ENCODE measurements at places on chromosomes 7 and 10.

DNA sequence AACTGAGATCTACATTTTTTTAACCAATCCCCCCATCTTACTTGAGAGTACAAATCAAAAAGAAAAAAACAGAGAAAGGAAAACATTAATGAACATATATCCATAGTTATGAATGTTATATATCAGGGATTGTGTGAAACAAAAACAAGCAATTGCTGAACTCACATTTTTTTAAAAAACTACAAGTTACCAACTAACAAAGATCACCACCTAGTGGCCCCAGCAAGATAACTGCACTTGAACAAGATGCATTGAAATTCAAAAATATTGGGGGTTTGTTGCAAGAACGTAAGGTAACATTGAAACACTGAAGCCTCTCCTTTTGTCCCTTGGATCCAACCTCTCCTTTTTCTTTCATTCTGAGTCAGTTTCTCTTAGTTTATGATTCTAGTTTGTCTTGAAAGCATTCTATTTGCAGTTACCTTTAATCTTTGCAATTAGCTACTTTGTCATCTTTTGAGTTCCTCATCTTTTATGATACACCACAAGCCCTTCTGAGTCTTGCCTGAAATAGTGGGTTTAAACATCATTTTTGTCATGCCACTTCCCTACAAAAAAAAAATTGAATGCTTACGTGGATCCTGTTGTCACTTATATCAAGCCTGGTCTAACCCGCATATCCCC is 87.3 kb upstream of the TES start:
- DNase-seq, result no peak

- no peak for DNase-seq
These were observed 83.1 kb upstream of the MINDY3 start for GRCh38 chr10:15943426-15943825.

- DNase-seq, result no peak
These were observed 759.9 kb downstream of the IPMK start for GRCh38 chr10:57507788-57508187.

DNA sequence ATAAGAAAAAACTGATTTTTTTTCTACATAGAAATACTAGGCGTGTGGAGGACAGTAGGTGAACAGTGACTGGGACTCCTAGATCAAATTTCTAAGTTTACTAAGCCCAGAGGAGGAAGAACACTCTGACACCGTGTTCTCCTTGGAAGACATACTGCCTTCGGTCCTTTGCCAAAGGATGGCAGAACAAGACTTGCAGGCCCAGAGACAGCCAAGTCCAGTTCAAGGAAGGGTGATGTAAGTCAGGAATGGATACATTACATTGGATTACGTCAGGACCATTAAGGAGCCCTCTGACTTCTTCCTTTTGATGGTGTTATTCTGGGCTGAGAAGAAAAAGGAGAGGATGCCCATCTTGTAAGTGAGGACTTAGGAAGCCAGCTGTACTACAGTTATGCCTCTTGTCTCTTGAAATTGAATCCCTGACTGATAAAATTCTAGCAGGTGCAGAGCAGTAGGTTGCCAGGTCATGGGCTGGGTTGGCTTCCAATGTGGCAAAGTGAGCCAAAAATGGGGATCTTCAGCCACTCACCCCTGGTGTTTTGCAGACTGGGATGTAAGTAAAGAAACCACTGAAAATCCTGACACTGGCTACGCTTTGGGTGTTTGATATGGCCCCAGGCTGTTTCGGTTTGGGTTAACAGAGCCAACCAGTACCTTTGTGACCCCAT is 45.1 kb downstream of the RELN start:
- no peak for DNase-seq

DNA sequence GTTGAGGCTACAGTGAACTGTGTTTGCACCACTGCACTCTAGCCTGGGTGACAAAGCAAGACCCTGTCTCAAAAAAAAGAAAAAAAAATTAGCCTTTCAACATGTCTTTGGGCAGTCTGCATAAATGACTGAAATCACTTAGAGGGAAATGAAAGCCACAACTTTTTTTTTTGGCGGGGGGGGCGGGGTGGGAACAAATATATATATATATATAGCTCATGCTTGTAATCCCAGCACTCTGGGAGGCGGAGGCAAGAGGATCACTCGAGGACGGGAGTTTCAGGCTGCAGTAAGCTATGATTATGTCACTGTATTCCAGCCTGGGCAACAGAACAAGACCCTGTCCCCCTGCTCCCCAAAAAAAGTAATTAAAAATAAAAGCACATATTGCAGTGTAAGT is 23.4 kb upstream of the MICU1 start:
- no peak for DNase-seq

- DNase-seq, result no peak
These were observed 80.4 kb downstream of the CHST15 start for GRCh38 chr10:124012991-124013390.

- no peak for DNase-seq
These were observed 1.4 kb downstream of the MYO1G start for GRCh38 chr7:44977304-44977958.
